ENCODE measurements at places on chromosomes 7 and 10.
A peak's percentile ranks its signal among the peaks of the same experiment; 100 is the strongest.

- DNase-seq, result no peak
These were observed 68.0 kb upstream of the ZNF438 start for GRCh38 chr10:31099664-31100063.

GRCh38 chr10:124025660-124026588 is 67.5 kb downstream of the CHST15 start:
- no peak for DNase-seq

DNA sequence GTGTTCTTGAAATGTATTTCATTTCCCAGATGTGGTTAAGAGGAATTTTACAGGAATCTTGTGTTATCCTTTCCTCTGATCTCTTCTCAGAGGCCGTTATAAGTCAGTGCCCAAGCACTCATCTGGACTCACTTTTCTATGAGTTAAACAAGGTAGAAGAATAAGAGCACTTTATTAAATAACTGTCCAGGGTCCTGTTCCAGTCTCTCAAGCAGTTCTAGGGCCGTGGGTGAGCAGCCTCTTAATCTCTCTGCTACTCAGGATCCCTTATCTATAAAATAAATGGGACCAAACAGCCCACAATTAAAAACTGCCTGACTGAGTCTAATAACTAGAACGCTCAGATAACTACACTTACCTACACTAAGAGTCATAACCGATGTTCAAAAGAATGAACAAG is 111.2 kb downstream of the OSBPL3 start:
- DNase-seq, result no peak

GRCh38 chr10:1384026-1384425 is 327.8 kb downstream of the WDR37 start:
- DNase-seq, result no peak

GRCh38 chr7:31982962-31983361 is 87.2 kb downstream of the PDE1C start:
- no peak for DNase-seq

DNA sequence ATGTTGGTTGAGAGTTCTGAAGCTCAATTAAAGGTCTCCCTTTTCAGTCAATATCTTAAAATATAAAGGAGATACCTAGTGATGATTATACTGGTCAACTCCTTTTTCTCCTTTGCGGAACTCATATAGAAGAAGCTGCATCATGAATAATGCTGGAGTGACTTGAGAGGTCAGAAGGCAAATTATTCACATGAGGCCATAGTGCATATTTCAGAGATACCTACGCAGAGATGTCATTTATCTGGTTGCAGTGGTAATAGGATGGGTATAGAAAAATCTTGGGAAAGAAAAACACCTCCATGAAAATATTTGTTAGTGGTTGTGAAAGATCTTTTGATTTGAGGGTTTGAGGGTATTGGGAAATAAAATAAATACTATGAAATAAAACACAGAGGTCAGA is 47.7 kb downstream of the NXPH1 start:
- no peak for DNase-seq

GRCh38 chr7:131068604-131069021 is 259.1 kb upstream of the MKLN1 start:
- no peak for DNase-seq

- no peak for DNase-seq
These were observed 105.9 kb downstream of the CPEB3 start for GRCh38 chr10:92184977-92185376.

GRCh38 chr7:134533288-134533771 is 6.0 kb downstream of the AKR1B10 start:
- no peak for DNase-seq

DNA sequence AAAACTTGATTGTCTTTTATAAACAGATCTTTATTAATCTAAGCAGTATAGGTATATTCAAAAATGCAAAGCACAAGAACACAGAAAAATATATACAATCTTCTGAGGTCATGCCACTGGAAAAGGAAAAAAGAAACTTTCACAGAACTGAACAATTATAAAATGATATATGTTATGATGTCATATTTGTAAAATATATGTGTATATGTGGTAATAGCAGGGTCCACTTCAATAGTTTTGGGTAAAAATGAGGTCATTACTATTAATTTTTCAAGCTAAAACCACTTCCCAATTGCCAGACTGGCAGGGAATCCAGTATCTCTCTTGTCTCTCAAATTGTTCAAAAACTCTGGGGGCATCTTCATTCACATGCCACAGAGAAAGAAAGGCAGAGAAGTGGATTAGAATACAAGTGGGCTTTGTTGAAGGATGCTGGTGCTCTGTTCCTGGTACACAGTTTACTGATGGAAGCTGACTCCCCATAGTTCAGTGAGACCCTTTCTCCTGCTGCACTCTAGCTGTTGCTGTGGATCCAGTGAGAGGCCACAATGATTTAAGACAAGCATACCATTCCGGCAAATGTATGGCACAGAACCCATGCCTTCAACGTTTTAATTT is 19.7 kb downstream of the CTNNA3 start:
- DNase-seq, result no peak

DNA sequence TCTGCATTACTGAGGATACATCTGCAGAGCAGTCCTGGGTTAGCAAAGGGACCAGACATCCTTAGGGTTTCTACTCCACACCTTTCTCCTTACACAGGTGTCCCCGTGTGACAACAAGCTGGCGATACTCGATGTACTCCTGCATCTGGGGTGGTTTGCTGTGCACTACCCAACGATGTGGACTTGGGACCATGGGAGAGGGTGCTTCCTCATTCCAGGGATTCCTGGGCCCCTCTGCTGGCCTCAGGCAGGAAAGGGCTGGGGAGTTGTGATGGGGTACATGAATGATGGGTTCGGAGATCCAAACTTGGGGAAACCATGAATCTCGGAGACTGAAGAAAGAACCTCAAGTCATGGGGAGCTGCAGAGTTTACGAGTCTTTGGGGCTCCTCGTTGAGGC is 179.6 kb upstream of the GALNT17 start:
- no peak for DNase-seq

GRCh38 chr7:64618785-64619456 is 47.0 kb upstream of the ZNF107 start:
- no peak for DNase-seq

- no peak for DNase-seq
These were observed 1057.5 kb downstream of the NRG3 start for GRCh38 chr10:82932451-82932850.

GRCh38 chr7:75776295-75776971 is 4.4 kb upstream of the CCL26 start:
- DNase-seq, result peak; percentile 49

GRCh38 chr7:124843336-124843735 is 77.7 kb upstream of the GPR37 start:
- DNase-seq, result no peak

DNA sequence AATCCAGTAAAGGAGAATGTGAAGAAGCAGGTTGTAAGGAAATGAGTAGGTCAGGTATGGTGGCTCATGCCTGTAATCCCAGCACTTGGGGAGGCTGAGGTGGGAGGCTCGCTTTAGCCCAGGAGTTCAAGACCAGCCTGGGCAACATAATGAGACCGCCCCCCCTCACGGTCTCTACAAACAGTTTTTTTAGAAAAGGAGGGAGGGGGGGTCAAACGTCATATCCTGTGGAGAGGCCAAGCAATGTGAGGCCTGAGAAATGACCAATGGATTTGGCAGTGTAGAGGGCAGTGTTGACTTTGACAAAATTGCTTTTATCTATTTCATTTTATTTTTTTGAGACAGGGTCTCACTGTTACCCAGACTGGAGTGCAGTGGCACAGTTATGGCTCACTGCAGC is 2.3 kb upstream of the DNAJB12 start:
- no peak for DNase-seq

- DNase-seq, result no peak
These were observed 44.0 kb downstream of the CAPZA2 start for GRCh38 chr7:116906391-116906790.

DNA sequence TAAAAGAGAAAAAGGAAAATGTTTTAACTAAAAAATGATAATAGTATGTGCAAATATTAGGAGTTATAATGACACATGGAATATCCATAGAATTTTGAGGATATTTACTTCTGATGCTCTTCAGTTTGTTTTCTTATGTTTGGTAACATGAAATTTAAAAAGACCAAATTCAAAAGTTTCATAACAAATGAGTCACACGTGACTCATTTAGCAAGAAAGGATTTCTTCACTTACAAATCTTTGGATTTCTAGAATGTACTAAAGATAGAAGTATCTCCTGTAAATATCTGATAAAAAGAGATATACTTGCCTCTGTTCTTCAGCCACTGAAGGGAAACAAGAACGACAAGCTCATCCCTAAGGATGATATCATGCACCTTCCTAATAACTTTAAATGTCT is 774.5 kb upstream of the LRRTM3 start:
- DNase-seq, result no peak

- no peak for DNase-seq
These were observed at the start of gene PRR15 for GRCh38 chr7:29563590-29564495. PRR15 (plus strand) TSS chr7:29563835; CDS start chr7:29566330, 2,495 bp downstream.

- no peak for DNase-seq
These were observed 741.4 kb upstream of the POT1 start for GRCh38 chr7:125670926-125671572.

DNA sequence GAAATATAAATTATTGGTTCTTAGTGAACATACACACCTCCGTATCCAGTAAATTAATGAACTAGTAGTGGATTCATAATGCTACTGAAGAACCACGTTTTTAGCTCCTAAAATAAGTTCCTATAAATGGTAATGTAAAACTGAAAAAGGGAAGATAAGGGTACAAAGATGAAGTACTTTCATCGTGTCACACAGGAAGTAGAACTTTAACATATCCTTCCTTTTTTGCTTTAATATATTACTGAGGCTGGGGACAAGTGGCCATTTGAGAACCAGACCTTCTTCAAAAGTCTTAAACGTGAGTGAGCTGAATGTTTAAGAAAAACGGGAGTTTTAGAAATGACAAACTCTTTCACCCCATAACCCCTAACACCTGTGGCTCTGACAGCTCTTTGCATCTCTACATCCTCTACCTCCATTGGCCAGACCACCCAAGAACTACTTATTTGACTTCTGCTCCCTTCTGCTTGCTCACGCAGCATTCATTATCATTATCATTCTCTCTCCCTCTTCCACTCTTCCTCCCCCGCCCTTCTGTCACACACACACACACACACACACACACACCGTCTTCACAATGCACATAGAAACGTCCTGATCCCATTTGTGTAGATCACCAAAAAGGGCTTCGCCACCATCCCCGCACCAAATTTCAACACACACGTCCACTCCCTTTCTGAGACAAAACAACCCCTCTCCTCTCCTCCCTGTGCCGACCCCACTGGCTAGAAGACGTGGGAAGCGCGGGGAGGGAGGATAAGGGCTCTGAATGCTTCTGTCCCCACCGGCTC is 677 bp downstream of the SKAP2 start:
- no peak for DNase-seq

- peak; percentile 34 for DNase-seq
These were observed 84.5 kb downstream of the SRPK2 start for GRCh38 chr7:105304040-105304895.

GRCh38 chr10:3668276-3668965 is 116.6 kb downstream of the KLF6 start:
- DNase-seq, result no peak

DNA sequence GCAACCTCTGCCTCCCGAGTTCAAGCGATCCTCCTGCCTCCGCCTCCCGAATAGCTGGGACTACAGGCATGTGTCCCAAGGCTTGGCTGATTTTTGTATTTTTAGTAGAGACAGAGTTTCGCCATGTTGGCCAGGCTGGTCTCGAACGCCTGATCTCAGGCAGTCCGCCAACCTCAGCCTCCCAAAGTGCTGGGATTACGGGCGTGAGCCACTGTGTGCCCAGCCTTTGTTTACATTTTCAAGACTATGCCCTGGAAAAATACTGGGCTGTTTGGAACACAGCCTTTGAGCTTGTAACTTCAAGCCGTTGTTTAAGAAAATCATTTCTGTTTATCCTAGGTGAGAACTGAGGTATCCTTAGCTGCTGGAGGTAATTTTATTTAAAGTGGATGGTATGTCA is 1.9 kb downstream of the ZKSCAN1 start:
- no peak for DNase-seq

- no peak for DNase-seq
These were observed 84.7 kb downstream of the MMRN2 start for GRCh38 chr10:86872757-86873156.

GRCh38 chr10:43263551-43264343 is 3.1 kb downstream of the RASGEF1A start:
- no peak for DNase-seq

- no peak for DNase-seq
These were observed 318.7 kb downstream of the BBS9 start for GRCh38 chr7:33448035-33448434.

GRCh38 chr10:79494871-79495705 is 17.2 kb upstream of the EIF5AL1 start:
- DNase-seq, result no peak
